ENCODE measurements at places on chromosomes 13 and 19.

- peak; percentile 40 for DNase-seq
Measured at GRCh38 chr13:52896827-52897659, 48.6 kb upstream of the PCDH8 start.

GRCh38 chr19:8569066-8569771, 8.0 kb downstream of the MYO1F start:
- peak; percentile 84 for DNase-seq

DNA sequence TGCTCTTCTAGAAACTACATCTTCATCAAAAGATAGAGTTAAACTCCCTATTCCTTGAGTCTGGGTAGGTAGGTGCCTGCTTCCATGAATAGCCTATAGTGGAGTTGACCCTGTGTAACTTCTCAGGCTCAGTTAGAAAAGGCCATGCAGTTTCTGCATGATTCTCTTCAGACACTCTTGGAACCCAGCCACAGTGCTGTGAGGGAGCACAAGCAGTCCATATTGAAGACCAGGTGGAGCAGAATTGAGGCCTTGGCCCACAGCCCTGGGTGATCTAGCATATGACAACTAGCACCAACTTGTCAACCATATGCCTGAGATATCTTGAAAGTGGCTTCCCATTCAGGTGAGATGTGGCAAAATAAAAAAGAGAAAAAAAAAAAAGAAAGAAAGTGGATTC, 10.3 kb upstream of the PAN3 start:
- DNase-seq, result no peak

DNA sequence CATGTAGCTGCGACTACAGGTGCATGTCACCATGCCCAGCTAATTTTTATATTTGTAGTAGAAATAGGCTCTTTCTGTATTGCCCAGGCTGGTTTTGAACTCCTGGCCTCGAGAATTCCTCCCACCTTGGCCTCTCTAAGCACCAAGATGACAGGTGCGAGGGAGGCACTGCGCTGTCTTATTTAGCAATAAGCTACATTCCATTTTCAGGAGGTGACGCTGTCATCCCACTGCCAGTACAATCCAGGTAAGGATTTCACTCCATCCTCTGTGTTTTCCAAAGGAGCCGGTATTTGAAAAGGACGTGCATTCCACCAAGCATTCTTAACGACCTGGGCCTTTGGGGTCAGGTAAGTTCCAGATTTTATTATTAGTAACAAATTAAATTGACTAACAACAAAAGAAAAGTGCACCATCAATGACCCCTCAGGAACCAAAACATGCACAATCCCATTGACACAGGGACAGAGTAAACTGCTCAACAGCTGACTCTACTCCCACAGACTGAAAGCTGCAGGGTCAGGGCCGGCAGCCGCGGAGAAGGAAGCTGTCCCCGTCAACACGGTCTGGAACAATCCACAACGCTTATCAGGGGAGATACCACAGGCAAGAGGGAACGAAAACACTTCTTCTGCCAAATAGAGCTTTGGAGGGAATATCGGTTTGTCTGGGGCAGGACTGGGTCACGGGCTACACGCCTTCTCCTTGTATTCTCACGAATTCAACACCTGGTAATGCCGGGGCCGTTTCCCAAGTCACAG, 82.8 kb downstream of the INSR start:
- no peak for DNase-seq

DNA sequence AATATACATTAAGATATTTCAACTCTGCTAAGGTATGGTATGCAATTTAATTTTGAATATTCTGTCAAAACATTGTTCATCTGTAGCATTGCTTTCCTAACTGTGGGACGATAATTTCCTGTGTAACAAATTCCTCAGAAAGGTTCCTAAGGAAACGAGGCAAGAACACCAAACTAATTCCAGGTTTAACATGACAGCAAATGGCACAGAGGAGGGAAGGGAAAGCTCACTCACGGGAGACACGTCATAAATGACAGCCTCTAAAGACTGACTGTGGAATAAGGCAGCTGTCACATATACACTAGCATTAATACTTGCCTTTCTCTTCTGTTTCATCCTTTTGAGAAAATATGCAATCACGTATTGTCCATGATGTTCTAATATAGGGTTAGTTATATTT, 380.6 kb downstream of the LIG4 start:
- DNase-seq, result no peak

DNA sequence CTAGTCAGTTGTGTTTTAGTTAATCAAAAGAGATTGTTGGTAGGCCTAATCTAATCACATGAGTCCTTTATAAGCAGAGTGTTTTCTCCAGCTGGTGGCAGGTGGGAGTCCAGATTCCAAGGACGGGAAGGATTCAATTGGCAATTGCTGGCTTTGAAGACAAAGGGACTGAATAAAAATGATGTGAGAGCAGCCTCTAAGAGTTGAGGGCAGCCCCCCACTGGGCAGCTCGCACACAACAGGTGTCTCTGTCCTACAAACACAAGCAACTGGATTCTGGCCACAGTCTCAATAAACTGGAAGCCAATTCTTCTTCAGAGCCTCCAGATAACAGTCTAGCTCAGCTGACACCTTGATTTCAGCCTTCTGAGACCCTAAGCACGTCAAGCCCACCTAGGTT, 915.2 kb downstream of the PCDH9 start:
- DNase-seq, result no peak

- no peak for DNase-seq
Measured at GRCh38 chr19:19721896-19722295, 11.0 kb downstream of the ZNF14 start.

DNA sequence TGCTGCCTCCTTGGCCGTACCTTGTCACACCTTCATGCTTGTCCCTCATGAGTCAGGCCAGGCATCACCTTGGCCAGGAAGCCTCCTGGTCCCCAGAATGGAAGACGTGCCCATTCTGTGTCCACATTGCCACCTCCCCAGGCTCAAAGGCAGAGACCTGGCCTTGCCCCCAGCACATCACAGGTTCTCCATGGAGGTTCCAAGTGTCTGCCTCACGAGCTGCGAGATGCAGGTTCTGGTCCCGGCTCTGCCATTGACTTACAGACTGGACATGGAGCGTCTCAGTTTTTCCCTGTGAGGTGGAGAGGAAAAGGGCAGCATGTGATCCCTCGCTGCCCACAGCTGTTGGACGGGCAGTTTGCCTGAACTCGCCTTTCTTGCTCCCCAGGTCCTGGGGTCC, 9.1 kb upstream of the SLC7A10 start:
- no peak for DNase-seq

GRCh38 chr19:11626252-11626651, 29.0 kb downstream of the ZNF627 start:
- DNase-seq, result no peak

DNA sequence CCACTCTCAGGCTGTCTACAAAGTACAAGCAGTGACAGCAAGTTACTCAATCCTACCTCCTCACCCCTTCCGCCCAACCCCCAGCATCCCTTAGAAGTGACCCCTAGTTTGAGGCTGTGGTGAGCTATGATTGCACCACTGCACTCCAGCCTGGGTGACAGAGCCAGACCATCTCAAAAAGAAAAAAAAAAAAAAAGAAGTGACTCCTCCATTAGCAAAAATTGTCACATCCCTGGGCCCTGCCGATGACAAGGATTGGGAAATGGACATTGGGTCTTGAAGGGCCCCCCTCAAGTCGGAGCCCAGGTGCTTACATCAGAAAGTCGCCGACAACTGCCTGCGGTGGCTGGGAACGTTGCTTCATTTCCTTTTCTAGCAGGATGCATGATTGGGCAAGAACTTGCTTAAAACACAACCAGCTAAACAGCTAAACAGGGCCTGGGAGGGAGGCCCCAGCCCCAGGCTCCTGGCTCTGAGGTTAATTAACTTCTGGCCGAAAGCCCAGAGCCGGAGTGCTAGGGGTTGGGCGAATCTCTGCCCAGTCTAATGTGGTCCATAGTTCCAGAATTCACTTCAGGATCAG, 15.3 kb downstream of the RAB3D start:
- DNase-seq, result peak; percentile 71

DNA sequence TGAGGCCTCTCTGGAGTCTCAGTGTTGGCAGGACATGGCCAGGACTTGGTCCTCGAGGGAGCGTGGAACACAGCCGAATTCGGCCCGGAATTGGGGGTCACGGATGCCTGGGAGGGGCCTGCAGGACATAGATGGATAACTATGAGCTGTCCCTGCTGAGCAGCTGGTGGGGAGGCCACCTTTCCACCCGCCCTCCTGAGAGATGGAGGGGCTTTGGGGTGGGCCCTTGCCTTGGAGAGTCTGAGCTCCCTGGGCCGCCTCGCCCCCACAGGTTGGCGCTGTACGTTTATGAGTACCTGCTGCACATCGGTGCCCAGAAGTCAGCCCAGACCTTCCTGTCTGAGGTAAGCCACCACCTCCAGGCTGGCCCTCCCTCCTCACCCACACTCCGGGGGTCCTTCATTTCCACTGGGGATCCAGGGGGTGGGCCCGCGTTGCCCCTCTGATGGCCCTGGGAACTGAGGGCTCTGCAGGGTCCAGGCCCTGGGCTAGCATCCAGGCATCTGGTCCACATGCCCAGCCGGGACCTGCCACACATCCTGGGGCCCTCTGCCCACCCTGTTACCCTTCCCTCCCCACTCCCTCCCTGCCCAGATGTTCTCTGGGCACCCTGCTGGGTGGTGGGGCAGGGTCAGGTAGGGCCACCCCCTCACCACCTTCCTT, 8.0 kb downstream of the SSBP4 start:
- DNase-seq, result no peak

- DNase-seq, result no peak
Measured at GRCh38 chr13:36717966-36718545, 44.2 kb downstream of the SERTM1 start.

DNA sequence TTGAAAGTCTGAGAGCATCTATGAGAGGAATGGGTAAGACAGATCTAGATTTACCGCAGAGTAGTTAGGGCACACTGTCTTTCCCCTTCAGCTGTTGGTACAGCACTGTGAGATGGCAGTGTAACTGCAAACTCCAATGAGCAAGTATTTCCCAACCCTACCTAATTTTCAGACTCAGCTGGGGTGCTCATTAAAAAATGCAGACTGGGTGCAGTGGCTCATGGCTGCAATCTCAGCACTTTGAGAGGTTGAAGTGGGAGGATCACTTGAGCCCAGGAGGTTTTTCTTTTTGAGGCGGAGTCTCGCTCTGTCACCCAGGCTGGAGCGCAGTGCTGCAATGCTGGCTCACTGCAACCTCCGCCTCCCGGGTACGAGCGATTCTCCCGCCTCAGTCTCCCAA, 12.6 kb downstream of the QPCTL start:
- no peak for DNase-seq

- DNase-seq, result no peak
Measured at GRCh38 chr13:41981951-41982715, 21.2 kb upstream of the VWA8 start.

DNA sequence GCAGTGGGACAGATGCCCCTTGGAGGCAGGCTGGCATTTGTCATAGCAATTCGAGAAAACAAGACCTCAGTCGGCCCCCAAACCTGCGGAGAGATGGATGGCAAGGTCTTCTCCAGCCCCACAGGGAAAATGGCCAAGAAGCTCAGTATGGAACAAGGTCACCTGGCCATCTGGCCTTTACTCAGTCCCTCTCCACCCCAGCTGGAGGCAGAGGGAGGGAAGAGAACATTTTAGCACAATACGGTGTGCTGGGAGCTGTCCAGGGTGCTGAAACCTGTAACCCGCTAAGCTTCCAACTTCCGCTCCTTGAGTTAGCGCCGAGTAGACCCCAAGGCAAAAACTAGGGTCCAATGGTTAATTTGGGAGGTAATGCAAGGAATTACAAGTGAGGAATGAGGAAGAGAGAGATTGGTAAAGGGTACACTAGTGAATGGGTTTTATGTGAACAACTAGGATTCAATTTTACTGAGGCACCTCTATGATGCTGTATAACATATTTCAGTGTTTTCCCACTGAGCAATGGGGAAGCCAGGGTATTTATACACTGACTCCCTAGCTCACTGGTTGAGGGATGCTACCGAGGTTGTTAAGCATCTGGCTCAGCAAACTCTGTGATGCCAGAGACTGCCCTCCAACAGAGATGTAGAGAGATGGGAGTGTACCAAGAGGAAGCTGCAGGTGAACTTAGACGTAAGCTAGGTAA, 64.3 kb downstream of the CACNA1A start:
- DNase-seq, result peak; percentile 39

DNA sequence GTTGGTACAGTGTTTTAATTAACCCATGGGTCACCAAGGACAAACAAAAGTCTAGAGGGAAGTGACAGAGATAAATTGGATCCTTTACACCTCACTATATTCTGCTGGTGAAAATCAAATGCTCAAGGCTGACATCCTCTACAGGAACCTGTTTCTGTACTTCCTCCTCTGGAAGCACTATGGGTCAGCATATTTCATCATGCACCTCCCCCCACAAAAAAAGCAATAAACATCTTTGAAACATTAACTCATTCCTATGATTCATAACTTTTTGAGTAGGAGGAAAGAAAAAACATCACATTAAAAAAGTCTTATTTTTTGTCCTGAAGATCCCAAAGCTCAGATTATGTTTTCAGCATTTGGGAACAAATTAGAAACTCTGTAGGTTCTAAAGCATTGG, 588.3 kb upstream of the SGCG start:
- no peak for DNase-seq

DNA sequence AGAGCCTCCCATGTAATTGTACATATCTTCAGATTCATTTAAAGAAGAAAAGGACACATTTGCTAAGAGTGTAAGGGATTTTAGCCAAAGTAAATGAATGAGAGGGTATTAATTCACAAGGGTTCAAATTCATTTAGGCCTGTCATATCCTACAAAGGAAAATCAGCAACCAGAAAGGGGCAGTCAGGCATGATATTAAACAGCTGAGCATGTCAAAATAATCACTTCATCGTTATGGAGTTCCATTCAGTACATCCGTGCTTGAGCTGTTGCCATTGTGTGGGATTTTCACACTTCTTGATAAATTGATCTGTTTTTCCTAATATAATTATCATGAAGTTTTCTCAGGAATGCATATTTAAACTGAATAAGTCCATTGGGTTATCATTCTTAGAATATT, 567.1 kb downstream of the GPC5 start:
- DNase-seq, result no peak

- no peak for DNase-seq
Measured at GRCh38 chr13:109329175-109329574, 457.2 kb downstream of the IRS2 start.

GRCh38 chr19:33446330-33447293, 73.1 kb downstream of the CEBPG start:
- no peak for DNase-seq

GRCh38 chr19:31304831-31305312, 44.4 kb downstream of the TSHZ3 start:
- no peak for DNase-seq

DNA sequence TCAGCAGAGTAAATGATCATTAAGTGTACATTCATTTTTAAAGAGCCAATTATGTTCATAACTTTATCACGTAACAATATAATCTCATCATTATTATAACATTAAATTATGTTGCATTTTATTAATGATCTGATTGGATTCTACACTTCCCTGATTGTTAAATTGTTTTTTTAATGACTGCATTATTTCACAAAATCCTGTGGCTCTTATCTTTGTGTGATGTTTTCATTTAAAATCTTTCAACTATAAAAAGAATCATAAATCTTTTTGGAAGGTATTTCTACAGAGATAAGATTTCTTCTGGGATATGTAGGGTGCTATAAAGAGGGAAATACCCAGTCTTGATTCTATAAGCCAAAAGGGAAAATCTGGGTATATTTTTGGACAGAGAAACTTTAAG, 101.7 kb downstream of the ZIC5 start:
- DNase-seq, result no peak

- peak; percentile 97 for DNase-seq
Measured at GRCh38 chr13:100088644-100089464, at the start of gene PCCA. Gene PCCA (plus strand): TSS chr13:100089093. CDS start chr13:100089121, 28 bp downstream.

- DNase-seq, result no peak
Measured at GRCh38 chr13:111911121-111911720, 155.7 kb upstream of the SOX1 start.

- no peak for DNase-seq
Measured at GRCh38 chr13:23488442-23488841, 54.9 kb upstream of the SACS start.

GRCh38 chr13:23928985-23929384, 31.7 kb upstream of the C1QTNF9B start:
- no peak for DNase-seq
